Testis (tissue), 5 donors: ENCODE measurements at places on chromosomes 13 and 19.

GRCh38 chr19:48591021-48591420, 15.5 kb upstream of the SPACA4 start:
- H3K27me3 ChIP-seq: no peaks in the 10 kb centered on the region
- no peak overlapping the region for H3K27ac ChIP-seq
- no peaks in the 10 kb centered on the region for H3K36me3 ChIP-seq
- DNase-seq: no peak

- no peaks in the 10 kb centered on the region for H3K27me3 ChIP-seq
- H3K27ac ChIP-seq: peak overlapping the region; percentile 77
- no peak for DNase-seq
These were observed 410 bp downstream of the PIN1 start for GRCh38 chr19:9835507-9835949.

- H3K4me3 ChIP-seq: no peak overlapping the region
- no peak for DNase-seq
- H3K36me3 ChIP-seq: no peaks in the 10 kb centered on the region
- no peaks in the 10 kb centered on the region for H3K4me1 ChIP-seq
These were observed 36.7 kb downstream of the FRY start for GRCh38 chr13:32068255-32068654.

- H3K4me1 ChIP-seq: no peaks in the 10 kb centered on the region
- no peak for DNase-seq
- H3K36me3 ChIP-seq: no peaks in the 10 kb centered on the region
These were observed 33.3 kb downstream of the TIMM13 start for GRCh38 chr19:2394054-2394441.

DNA sequence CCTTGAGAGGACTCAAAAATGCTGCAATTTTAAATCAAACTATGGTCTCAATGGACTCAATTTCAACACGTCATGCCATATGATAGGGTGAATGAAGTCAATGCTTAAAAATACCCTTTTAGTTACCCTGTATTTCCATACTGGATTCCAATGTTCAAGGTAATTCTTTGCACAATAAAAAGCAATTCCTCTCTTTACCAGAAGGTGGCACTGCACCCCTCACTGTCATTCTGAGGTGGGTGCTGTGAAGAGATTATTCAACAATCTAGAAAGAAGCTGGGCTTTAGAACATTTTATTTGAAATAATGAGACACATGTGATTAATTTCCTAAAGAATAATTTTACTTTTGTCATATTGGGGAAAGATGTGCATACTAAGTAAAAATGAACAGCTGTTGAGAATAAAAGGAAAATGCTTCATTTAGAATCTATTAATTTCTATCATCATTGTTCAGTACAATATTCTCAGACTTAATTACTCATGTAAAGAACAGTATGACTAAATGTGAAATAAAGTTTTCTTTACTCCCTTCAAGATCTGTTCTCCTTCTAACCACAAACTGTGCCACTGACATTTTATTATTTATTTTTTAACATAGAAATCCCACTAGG, 789.1 kb downstream of the GPC5 start:
- H3K27me3 ChIP-seq: no peaks in the 10 kb centered on the region
- no peaks in the 10 kb centered on the region for H3K4me1 ChIP-seq

DNA sequence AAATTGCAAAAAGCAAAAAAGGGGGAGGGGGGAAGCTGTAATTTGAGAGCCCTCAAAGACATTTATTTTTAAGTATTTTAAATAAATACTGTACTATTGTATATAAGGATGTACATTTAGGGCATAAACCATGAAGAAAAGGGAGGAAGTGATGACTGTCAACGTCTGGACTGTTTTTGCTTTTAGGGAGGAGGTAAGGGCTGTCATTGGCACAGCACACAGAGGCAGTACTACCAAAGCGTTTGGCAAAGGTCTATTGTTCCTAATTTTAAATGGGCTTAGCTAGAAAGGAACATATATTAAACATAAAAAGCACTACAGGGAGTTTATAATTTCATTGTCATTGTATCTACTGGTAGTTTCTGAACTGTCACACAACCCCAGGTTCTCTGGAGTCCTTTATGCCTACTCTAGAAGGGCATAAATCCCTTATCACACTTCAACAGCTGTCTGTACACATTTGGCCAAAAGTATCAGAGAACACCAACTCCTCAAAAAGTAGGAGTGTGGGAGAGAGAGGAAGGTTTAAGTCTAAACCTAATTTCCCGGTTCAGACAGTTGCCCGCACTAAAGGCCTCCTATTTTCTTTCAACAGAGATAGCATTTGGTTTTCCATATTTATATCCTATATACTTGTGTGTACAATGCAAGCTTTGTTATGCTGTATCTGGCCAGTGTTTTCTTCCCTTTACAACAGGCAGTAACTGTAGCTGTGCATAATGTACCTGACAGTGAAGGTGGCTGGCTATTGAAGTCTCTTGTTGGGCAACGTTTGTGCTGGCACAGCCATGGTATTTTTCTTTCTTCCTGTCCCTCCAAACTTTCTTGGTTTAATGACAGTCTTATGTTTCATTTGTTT, 406.2 kb downstream of the KLF5 start:
- no peak overlapping the region for H3K27ac ChIP-seq
- DNase-seq: no peak
- H3K4me1 ChIP-seq: no peaks in the 10 kb centered on the region
- H3K4me3 ChIP-seq: no peak overlapping the region
- H3K27me3 ChIP-seq: no peaks in the 10 kb centered on the region
- H3K36me3 ChIP-seq: no peaks in the 10 kb centered on the region

DNA sequence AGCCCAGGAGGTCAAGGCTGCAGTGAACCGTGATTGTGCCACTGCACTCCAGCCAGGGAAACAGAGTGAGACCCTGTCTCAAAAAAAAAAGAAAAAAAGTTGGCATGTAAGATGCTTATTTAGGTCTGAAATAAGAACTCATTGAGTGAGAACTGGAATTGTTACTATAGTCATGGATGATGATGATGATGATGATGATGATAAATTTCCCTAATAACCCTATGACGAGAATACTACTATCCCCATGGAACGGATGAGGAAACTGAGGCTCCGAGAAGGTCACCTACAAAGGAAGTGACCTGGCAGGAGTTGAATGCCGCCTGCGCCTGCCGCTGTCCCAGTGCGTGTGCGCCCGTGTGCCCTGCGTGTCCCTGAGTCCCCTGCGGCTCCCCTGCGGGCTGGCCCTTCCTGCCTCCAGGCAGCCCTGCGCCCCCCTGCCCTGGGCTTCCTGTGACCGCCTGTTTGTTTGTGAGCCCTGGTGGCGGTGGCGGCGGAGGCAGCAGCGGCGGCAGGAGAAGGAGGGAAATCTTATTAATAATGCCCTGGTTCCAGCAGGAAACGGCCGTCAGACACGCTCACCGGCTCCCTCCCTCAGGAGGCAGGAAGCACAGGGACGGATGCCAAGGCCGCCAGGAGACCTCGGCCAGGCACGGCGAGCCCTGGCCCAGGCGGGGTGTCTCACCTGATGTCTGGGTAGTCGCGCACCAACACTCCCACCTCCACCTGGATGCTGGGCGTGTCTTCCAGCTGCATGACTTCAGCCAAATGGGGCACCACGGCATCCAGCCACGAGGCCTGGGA, 29.6 kb downstream of the EXOC3L2 start:
- H3K4me3 ChIP-seq: no peak overlapping the region
- H3K27me3 ChIP-seq: no peaks in the 10 kb centered on the region
- peak overlapping the region; percentile 33 for H3K27ac ChIP-seq

- no peak for DNase-seq
- H3K4me3 ChIP-seq: no peak overlapping the region
These were observed 441.0 kb downstream of the COG6 start for GRCh38 chr13:40096357-40096901.

DNA sequence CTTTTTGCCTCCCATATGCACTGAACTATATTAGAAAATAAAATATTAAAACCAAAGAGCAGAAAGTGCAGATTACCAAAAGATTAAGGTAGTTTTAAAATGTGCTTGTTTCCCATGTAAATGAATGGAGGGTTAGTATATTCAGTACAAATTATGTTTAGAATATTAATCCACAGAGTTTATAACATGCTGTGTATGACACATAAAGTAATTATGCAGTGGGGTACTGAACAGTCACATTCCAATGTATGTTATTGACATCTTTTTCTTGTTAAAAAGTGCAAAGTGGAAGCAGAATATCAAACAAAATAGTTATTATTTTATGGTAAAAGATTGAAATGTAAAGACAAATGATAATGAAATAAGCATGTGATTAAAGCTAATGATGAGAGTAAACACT, 79.3 kb downstream of the GPC6 start:
- H3K27me3 ChIP-seq: no peaks in the 10 kb centered on the region
- no peak overlapping the region for H3K4me3 ChIP-seq
- no peak overlapping the region for H3K27ac ChIP-seq
- H3K4me1 ChIP-seq: no peaks in the 10 kb centered on the region

GRCh38 chr13:110877737-110878258, 37.1 kb downstream of the ANKRD10 start:
- H3K27ac ChIP-seq: no peak overlapping the region
- peaks cover 7% of the 10 kb centered on the region for H3K4me1 ChIP-seq
- H3K4me3 ChIP-seq: no peak overlapping the region
- no peak for DNase-seq

DNA sequence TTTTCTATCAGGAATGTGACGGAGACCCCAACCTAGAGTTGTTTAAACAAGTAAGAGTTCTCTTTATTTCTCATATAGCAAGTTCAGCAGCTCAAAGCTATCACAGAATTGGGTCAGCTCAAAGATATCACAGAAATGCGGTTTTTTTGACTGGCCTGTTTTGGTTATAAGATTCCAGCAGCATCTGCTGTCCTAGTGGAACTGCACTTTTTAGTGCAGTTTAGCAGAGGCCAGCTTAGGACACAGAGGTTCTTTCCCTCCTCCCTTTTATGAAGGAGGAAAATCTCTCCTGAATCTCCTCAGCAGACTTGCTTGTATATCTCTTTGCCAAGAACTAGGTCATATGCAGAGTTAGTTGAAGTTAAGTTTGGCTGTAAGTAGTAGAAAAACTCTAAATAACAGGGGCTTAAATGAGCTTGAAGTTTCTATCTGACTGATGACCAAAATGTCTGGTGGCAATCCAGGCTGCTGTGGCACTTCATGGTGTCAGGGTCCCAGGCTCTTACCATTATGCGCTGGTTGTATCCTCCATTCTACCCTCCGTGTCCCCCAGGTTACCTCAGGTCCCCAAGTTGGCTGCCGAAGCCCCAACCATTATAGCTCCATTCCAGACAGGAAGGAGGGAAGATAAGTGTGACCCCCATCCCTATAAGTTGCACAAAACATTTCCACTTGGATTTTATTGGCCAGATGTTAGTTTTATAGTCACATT, 6.6 kb downstream of the PPP2R1A start:
- H3K4me1 ChIP-seq: peaks cover 20% of the 10 kb centered on the region
- H3K36me3 ChIP-seq: no peaks in the 10 kb centered on the region
- H3K4me3 ChIP-seq: no peak overlapping the region
- no peak for DNase-seq
- H3K27me3 ChIP-seq: no peaks in the 10 kb centered on the region

DNA sequence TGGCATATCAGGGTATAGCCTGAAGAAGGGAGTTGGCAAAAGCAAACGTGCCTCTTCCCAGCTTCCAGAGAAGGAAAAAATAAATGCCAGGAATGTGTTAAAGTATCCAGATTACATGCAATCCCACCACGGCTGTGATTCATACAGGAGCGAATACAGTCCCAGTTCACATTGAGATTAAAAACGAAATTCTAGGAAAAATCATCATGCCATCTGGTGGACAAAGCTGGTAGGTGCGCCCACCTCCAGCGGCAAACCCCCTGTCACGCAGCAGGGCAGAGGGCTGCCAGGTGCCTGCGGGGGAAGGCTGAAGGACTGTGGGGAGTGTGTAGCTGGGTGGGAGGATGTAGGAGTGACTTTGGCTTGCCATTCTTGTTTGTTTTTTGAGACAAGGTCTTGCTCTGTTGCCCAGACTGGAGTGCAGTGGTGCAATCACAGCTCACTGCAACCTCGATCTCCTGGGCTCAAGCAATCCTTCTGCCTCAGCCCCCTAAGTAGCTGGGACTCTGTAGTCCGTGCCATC, 6.4 kb upstream of the DMWD start:
- H3K36me3 ChIP-seq: no peaks in the 10 kb centered on the region
- no peak overlapping the region for H3K27ac ChIP-seq
- peaks cover 15% of the 10 kb centered on the region for H3K4me1 ChIP-seq
- H3K4me3 ChIP-seq: no peak overlapping the region
- DNase-seq: peak; percentile 74
- no peaks in the 10 kb centered on the region for H3K27me3 ChIP-seq

GRCh38 chr13:29754473-29754806, 96.0 kb downstream of the UBL3 start:
- H3K27me3 ChIP-seq: no peaks in the 10 kb centered on the region
- no peaks in the 10 kb centered on the region for H3K4me1 ChIP-seq
- no peak overlapping the region for H3K27ac ChIP-seq

DNA sequence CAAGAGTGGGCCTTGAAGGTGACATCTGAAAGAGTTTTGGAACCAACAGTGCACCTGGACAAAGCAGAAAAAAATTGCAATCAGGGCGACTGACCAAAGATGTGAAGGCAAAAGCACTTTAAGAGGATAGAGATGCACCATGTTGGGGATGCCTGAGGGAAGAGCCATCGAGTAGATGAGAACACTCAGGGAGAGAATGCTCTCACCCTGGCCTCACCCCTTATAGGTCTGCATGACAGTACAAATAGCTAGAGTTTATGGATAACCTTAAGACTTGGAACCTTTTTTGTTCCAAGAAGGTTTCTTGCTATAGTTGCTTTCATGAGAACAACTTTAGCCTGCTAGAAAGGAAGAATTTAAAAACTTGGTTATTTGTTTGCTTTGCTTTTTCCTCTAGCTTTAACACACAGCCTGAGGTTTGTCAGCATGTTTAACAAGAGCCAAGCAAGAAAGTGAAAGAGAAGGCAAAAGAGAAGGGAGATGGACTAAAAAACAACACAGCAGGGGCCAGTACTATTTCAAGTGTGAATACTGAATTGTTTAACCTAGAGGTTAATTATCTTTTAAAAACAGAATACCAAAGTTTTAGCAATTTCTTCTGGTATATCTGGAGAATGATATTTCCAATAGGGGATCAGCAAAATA, 418.9 kb downstream of the DIAPH3 start:
- no peaks in the 10 kb centered on the region for H3K36me3 ChIP-seq
- DNase-seq: no peak

DNA sequence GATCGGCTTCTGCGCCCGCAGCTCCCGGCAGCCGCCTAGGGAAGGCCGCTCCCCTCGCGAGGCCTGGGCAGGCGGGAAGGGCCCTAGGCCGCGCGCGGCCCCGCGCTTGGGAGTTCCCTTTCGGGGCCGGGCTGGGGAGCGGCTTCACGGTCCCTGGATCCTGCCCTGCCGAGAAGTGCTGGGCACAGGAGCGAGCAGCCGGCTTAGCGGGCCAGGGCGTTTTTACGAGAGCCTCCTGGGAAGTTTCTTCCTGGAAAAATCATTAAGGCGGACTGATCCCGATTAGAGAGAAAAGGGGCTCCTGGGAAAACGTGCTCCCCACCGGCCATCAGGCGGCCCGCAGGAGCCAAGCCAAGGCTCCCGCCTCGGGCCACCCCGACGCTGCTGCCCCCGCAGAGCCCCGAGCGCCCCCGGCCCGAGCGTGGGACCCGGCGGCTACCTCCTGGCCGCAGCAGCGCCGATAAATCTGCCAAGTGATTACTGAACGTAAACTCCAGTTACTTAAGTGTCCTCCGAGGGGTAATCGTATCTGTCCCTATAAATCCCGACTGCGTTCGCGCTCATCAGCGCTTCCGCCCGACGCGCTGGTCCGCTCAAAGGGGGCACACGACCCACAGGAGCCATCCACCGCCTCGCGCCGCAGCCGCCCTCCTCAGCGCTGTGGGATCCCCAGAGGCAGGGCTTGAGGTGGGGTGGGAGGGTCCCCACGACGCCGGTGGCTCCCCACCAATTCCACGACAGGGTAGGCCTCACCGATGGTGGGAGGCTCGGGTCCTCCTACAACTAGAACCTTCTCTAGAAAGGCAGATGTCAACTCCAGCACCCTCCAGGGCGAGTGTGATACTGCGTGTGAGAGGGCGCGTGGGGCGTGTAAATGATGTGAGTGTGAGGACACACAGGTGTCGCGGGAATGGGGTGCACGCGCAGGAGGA, 2.8 kb downstream of the ZIC5 start:
- no peak overlapping the region for H3K27ac ChIP-seq
